ENCODE measurements at places on chromosomes 5 and 9. TPM values are rescaled to one million over a fixed set of nuclear protein-coding genes. Genes with fewer than 3 reads are reported as not detected.
A peak's percentile ranks its signal among the peaks of the same experiment; 100 is the strongest.

The ST6GALNAC4 gene
- total RNA-seq: 21.2 TPM

GRCh38 chr9:86521977-86522376, 167.8 kb upstream of the TUT7 start:
- no peak overlapping the region for H3K4me3 ChIP-seq
- no peak for DNase-seq
- H3K4me1 ChIP-seq: no peaks in the 10 kb centered on the region
- H3K36me3 ChIP-seq: no peaks in the 10 kb centered on the region
- H3K27ac ChIP-seq: no peak overlapping the region
- peaks cover 6% of the 10 kb centered on the region for H3K27me3 ChIP-seq

GRCh38 chr5:158897444-158898160, 202.1 kb downstream of the EBF1 start:
- no peaks in the 10 kb centered on the region for H3K36me3 ChIP-seq
- DNase-seq: no peak
- no peak overlapping the region for H3K4me3 ChIP-seq
- no peak overlapping the region for H3K27ac ChIP-seq
- H3K27me3 ChIP-seq: peaks cover 10% of the 10 kb centered on the region
- H3K4me1 ChIP-seq: no peaks in the 10 kb centered on the region

GRCh38 chr9:89161221-89161620, 17.4 kb downstream of the SHC3 start:
- no peaks in the 10 kb centered on the region for H3K4me1 ChIP-seq
- no peaks in the 10 kb centered on the region for H3K36me3 ChIP-seq
- H3K27me3 ChIP-seq: peaks cover 13% of the 10 kb centered on the region

DNA sequence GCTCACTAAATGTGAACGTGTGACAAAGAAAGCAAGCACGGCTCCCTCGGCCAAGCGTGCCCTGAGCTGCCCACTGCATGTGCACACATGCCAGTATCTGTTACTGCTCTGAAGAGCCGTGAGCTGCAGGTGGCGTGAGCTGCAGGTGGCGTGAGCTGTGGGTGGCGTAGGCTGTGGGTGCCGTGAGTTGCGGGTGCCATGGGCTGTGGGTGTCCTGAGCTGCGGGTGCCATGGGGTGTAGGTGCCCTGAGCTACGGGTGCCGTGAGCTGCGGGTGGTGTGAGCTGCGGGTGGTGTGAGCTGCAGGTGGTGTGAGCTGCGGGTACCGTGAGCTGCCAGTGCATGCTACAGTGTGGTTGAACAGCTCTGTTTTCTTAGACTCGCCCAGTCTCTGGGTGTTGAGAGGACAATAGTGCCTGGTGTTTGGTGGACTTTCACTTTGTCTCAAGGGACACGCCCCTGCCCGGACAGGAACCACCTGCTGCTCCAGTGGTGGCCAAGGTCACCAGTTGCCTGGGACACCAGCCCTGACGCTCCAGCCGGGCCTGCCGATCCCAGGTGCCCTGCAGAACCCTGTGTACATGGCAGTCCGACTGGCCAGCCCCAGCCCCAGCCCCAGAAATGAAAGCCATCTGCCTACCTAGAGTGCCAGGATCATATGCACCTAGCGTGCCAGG, 6.7 kb downstream of the CCDC187 start:
- no peaks in the 10 kb centered on the region for H3K4me1 ChIP-seq
- H3K27ac ChIP-seq: no peak overlapping the region
- H3K27me3 ChIP-seq: no peaks in the 10 kb centered on the region
- H3K4me3 ChIP-seq: no peak overlapping the region
- H3K36me3 ChIP-seq: no peaks in the 10 kb centered on the region

GRCh38 chr5:131413605-131414559, 150.0 kb downstream of the CDC42SE2 start:
- H3K4me3 ChIP-seq: no peak overlapping the region
- DNase-seq: peak; percentile 58
- peaks cover 34% of the 10 kb centered on the region for H3K4me1 ChIP-seq
- H3K27ac ChIP-seq: peak overlapping the region; percentile 85
- no peaks in the 10 kb centered on the region for H3K27me3 ChIP-seq
- peaks cover 25% of the 10 kb centered on the region for H3K36me3 ChIP-seq

The RANBP3L gene
- not detected for total RNA-seq

The C9orf50 gene
- not detected for total RNA-seq

- peaks cover 3% of the 10 kb centered on the region for H3K4me1 ChIP-seq
- no peak overlapping the region for H3K4me3 ChIP-seq
- no peaks in the 10 kb centered on the region for H3K27me3 ChIP-seq
These were observed 108.0 kb downstream of the STARD4 start for GRCh38 chr5:111404270-111404769.

DNA sequence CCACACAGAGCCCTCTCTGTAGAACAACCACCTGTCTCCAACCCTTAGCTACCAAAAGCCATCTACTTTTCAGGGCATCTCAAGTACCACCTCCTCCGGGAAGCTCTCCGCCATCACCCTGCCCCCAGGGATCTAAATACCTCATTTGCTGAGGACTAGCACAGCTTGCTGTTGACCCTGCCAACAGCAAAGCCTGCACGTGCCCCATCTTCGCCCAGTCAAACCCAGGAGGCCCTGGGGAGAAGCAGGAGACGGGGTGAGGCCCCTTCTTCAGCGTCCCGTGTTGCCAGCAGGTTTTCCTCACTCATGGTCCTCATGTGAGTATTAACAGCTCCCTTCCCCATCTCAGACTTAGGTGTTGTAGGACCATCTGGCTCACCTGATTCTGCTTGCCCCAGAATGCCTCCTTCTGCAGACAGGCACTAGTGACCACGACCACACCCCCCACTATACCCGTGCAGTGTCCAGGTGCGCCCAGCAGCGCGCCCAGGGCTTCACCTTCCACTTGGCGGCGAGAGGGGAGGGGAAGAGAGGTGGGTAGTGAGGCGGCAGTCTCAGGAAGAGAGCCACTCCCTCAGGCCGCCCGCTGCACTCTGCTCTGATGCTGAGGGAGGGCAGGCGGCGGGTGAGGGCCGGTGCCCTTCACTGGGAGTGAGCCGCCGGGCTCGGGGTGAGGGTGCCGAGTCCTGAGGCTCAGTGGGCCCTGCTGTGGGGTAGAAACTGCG, 11.1 kb downstream of the VAV2 start:
- H3K27ac ChIP-seq: no peak overlapping the region
- no peaks in the 10 kb centered on the region for H3K4me1 ChIP-seq
- DNase-seq: no peak
- H3K4me3 ChIP-seq: no peak overlapping the region
- H3K36me3 ChIP-seq: no peaks in the 10 kb centered on the region
- H3K27me3 ChIP-seq: no peaks in the 10 kb centered on the region

GRCh38 chr9:70428781-70429180, 14.3 kb upstream of the KLF9 start:
- no peaks in the 10 kb centered on the region for H3K27me3 ChIP-seq
- no peaks in the 10 kb centered on the region for H3K36me3 ChIP-seq
- H3K4me3 ChIP-seq: no peak overlapping the region
- no peak for DNase-seq
- H3K27ac ChIP-seq: no peak overlapping the region

GRCh38 chr5:35373249-35373648, 143.0 kb upstream of the PRLR start:
- H3K4me3 ChIP-seq: no peak overlapping the region
- no peak for DNase-seq
- no peak overlapping the region for H3K27ac ChIP-seq

The CCL28 gene
- 8.8 TPM for total RNA-seq

- no peak overlapping the region for H3K27ac ChIP-seq
- H3K36me3 ChIP-seq: peaks cover 11% of the 10 kb centered on the region
- no peak for DNase-seq
These were observed 29.9 kb upstream of the MTMR12 start for GRCh38 chr5:32342656-32343055.

DNA sequence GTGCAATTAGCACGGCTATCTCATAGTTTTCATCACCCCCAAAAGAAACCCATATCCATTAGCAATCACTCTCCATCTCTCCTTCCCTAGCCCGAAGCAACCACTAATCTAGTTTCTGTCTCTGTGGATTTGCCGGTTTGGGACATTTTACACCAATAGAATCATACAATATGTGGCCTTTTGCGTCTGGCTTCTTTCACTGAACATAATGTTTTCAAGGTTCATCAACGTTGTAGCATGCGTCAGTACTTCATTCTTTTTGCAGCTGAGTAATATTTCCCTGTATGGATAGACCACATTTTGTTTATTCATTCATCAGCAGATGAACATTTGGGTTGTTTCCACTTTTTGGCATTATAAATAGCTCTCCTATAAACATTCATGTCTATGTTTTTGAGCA, 75.4 kb upstream of the TBC1D2 start:
- H3K4me3 ChIP-seq: no peak overlapping the region
- DNase-seq: no peak
- no peak overlapping the region for H3K27ac ChIP-seq
- peaks cover 5% of the 10 kb centered on the region for H3K27me3 ChIP-seq
- no peaks in the 10 kb centered on the region for H3K36me3 ChIP-seq

The C5orf58 gene
- not detected for total RNA-seq
